D721Med (cell line): ENCODE measurements at places on chromosomes 16 and 17.

- DNase-seq = no peak
Observed at GRCh38 chr17:75641343-75641742, 8.1 kb downstream of the SMIM5 start.

GRCh38 chr16:49203361-49203760 lies 78.3 kb downstream of the CBLN1 start:
- no peak for DNase-seq

DNA sequence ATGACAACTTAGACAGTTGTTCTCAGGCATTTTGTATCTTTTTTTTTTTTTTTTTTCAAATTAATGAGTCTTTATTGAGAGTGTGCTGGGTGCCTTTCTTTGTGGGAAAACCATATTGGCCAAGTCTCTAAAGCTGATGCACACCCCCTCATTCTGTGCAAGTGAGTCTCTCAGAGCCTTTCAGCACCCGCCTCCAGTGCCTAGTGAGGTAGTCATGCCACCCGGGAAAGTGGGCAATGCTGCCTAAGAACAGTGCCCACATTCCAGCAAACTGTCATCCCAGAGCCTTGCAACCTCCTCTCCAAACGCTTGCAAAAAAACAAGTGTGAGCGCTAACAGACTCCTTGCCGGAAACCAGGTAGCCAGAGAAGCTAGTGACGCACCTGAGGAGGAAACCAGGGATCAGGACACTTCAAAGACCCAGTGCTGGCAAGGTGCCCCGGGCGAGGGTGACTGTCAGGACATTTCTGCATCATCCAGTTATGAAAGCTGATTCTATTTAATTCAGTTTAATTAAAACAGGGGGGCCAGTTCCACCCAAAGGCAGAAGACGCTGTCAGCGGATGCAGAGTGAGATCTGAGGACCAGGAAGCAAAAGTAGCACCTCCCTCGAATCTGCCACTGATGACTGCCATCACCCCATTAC lies 34.9 kb downstream of the SMARCE1 start:
- no peak for DNase-seq

DNA sequence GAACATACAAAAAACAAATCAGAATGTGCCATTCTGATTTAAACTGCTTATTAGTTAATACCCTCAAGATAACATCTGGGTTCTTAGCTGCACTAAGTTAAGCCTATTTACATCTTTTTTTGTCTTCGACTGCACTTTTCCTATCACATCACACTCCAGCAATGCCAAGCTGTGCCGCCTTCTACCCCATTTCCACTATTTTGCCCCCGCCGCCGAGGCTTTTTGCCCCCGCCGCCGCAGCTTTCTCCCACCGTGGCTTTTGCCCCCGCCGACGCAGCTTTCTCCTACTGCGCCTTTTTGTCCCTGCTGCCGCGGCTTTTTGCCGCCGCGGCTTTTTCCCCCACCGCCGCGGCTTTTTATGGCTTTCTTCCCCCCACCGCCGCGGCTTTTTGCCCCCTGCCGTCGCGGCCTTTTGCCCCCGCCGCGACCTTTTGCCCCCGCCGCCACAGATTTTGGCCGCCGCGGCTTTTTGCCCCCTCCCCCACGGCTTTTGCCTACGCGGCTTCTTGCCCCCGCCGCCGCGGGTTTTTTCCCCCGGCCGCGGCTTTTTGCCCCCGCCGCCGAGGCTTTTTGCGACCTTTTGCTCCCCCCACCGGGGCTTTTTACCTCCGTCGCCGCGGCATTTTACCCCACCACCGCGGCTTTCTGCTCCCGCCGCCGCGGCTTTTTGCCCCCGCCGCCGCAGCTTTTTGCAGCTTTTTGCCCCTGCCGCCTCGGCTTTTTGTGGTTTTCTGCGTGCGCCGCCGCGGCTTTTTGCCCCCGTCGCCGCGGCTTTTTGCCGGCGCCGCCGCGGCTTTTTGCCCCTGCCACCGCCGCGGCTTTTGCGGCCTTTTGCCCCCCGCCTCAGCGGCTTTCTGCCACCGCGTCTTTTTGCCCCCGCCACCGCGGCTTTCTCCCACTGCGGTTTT lies 331.4 kb upstream of the WSB1 start:
- no peak for DNase-seq

GRCh38 chr17:80890196-80890920 lies 101.3 kb upstream of the CHMP6 start:
- DNase-seq = no peak

GRCh38 chr17:47882247-47882646 lies 13.8 kb upstream of the SP2 start:
- no peak for DNase-seq

GRCh38 chr16:391885-392335 lies 5.1 kb upstream of the NME4 start:
- peak; percentile 78 for DNase-seq

DNA sequence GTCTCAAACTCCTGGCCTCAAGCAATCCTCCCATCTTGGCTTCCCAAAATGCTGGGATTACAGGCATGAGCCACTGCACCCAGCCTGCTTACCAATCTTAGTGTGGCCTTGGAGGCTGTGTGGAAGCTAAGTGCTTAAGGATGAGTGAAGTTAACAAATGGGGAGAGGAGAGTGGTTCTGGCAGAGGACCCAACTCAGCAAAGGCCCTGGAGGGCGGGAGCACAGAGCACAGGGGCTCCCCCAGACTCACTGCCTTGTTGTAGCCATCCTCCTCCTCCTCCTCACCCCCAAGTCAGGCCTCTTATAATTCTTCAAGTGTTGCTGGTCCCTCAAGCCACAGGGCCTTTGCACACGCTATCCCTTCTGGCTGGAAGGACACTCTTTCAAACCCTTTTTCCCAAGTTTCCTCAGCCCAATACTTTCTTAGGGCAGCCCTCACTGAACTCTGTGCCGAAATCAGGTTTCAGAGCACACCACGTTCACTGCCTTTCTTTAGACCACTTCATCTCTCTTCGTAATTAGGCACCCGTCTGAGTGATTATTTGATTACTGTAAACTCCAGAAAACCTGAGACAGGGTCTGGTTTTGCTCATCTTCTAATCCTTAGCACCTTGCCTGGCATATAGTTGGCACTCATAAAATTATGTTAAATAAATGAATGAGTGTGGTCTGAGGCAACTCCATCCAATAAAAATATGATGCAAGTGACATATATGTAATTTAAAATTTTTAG lies 23.4 kb downstream of the NGFR start:
- peak; percentile 5 for DNase-seq
